AG04450 (cell line): ENCODE measurements at places on chromosomes 1 and 21. TPM values are rescaled to one million over a fixed set of nuclear protein-coding genes. Genes with fewer than 3 reads are reported as not detected.

DNA sequence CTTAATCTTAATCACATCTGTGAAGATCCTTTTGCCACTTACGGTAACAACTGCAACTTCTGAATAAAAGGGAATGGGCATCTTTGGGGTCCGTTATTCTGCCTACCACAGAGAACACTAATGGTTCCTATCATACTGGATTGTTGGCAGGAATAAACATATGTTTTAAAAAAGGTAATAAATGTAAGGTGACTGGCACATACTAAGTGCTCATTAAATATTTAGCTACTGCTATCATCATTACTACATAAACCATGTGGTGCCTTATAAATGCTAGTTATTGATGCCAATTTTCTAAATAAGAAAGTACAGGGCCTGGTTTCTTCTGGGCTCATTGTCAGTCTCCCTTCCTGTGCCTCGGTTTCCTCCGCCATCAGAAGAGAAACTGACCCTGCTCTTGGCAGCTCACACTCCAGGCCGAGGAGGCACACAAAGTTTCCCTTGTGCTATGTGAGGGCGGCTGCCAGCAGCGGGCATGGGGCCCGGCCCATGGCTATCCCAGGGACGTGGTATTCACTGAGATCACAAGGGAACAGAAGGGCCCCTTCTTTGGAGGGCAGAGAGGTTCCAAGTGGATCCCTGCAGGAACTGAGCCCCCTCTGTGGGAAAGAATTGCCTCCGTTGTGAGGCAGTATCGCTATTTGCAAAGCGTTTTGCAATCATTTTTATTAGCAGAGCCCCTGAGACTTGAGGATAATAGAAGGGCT is 26.2 kb downstream of the NAV1 start:
- no peak for DNase-seq

DNA sequence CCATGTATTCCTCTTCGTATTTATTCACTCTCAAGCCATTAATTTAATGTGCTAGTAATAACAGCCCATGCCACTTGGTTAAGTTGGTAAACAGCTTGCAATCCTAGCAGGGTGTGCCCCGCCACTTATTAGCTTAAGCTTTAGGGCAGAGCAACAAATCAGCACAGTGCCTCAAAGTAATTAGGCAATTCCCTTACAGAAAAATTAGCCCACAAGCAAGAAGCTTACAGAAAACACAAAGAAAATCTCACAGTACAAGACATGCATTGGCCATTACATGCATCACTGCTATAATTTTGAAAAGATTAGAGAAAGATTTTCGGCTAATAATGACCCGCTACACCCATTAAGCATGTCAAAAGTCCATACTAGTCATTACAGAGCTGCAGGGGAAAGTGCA is 47.6 kb downstream of the TGFB2 start:
- DNase-seq: no peak

ECM1 gene
- polyA plus RNA-seq: 122 and 163 TPM in 2 replicates

PDE9A gene
- polyA plus RNA-seq: 0.14 TPM in 1 of 2 replicates, not detected in the other

DNA sequence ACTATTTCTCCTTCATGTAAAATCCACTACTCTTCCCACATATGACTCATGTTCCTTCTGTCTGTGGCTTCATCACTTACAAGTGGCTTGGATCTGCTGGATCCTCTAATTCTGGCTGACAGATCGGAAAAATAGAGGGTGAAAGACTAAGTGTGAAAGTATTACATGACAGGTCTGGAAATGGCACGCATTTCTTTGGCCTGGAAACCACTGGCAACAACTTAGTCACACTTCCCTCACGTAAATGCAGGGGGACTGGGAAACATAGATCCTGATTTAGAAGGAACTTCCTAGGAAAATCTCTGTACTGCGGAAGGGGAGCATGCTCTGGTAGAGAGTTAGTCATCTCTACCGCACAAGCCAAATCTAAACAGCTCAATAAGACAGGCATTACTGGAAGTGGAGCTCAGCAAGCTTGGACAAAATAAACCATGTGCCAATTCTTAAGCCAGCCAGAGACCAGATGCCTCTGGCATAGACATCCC is 305.4 kb upstream of the PTBP2 start:
- peak; percentile 95 for DNase-seq

DNA sequence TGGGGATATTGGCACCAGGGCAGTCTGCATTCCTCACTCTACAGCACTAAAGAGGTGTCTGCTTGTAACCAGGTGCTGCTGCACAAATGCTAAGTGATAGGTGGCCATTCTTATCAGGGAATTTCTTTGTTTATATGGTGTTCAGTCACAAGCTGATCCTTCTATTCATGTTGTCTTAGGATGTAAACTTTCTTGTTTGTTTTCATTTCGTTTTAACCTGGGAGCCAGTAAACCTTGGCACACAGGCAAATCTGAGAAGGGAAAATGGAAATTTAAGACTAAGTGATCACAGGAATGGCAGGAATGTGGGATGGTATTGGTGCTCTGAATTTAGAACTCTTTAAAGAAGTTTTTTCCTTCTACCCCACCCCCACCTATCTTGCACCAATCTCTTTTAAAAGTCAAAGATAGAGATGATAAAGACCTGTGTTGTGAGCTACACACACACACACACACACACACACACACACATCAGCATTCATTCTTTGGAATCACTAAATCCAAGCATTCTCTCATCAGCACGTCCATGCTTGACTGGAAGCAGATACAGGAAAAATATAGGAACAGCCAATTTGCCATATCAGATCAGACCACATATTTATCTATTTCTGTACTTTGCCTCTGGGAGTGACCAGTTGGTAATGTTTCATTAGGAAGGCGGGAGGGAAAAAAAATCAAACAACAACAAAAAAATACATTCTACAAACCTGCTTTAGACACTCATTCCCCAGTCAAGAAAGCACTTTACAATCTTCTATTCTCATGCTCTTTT is 451.4 kb upstream of the ADGRL2 start:
- no peak for DNase-seq

GRCh38 chr21:25822981-25823380 is 88.2 kb downstream of the GABPA start:
- no peak for DNase-seq

GRCh38 chr1:200638073-200638472 is 17.5 kb upstream of the KIF14 start:
- no peak for DNase-seq

SPRR2F gene
- polyA plus RNA-seq: not detected in 2 replicates

DNA sequence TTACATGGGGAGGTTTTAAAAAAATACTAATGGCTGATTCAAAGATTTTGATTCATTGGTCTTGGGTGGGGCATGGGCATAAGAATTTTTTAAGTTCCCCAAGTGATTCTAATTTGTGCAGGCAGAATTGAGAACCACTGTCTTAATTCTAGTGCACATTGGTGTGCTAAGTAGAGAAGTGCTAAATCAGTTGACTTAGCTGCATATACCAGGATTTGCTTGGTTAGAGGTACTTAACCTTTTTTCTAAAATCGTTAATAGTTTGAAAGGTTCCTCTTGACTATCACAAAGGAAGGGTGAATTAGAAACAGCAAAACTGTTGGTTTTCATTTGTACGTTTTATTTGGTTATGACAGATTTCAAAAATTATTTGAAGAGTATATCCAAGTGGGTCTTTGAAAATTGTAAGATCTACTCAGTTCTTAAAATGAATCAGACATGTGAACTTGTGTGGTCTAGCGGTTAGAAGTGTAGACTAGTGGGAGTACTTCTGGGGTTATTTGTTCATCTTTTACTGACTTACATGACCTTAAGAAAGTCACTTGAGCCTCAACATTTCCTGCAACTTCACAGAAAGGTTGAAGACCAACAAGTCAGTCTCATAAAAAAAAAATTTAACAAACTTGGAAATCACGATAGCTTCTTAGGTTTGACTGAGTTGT is 66.7 kb downstream of the RPAP2 start:
- DNase-seq: no peak

CHIA gene
- not detected in 2 replicates for polyA plus RNA-seq

DNA sequence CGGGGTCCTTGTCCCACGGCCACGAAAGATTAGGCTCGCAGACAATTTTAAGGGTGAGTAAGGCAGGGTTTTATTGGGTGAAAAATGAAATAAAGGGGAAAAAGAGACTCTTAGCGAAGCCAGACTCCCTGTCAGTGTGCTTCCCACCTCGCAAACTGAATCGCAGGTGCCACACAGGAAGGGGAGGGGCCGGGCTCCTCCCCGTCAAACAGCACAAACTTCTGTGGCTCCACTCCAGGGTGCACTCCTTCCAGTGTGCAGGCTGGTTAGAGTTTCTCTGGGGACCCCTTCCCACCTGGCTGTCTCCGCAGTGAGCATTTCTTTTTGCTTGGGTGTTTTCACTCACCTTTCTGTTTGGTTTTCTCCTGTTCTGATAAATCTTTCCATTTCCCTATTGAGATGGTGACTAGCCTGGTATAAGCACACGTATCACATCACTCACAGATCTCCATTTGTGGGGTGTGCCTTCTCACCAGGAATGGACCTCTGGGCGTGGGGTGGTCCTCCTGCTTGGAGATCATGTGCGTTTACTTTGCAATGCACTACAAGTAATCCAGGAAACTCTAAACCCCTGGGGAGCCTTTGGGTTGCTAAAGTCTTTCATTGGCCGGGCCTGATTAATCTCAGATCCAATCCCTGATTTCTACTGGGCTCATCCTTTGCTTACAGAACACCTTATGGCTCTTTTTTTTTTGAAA is 37.6 kb upstream of the GALNT2 start:
- no peak for DNase-seq

- no peak for DNase-seq
Measured at GRCh38 chr1:4894566-4894965, 240.2 kb downstream of the AJAP1 start.

MYOG gene
- not detected in 2 replicates for polyA plus RNA-seq

ROR1 gene
- polyA plus RNA-seq: 7.1 and 7.3 TPM in 2 replicates

CYP4Z1 gene
- not detected in 2 replicates for polyA plus RNA-seq

CORT gene
- polyA plus RNA-seq: not detected in 2 replicates

NCMAP gene
- polyA plus RNA-seq: not detected in 2 replicates

SH2D1B gene
- polyA plus RNA-seq: not detected in 2 replicates

DNA sequence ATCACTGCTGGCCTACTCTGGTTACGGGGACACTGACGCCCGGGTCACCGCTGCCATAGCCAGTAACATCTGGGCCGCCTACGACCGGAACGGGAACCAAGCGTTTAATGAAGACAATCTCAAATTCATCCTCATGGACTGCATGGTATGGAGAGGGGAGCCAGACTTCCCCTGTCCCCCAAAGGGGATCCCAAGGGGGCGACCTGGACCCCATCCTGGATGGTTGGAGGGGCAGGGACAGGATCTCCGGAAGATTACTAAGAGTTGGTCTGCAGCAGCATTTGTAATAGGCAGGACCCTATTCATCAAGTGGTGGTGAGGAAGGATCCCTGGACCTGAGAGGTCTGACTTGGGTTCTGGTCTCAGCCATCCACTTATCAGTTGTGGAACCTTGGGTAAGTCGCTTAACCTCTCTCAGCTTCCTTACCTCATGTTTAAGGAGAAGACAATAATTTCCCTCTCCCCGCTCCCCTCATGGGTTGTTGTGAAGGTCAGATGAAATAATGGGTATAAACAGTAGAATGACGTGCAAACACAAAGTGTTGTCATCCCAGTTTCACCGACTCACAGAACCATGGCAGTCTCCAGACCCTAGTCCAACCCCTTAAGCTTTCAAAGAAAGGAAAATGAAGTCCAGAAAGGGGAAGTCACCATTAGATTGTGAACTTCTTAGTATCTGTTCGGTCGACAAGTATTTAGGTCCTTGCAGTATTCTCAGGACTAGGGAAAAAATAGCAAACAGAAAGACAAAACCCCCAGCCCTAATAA is 883 bp downstream of the LAMTOR2 start:
- DNase-seq: no peak

FMO3 gene
- 2.8 and 3.0 TPM in 2 replicates for polyA plus RNA-seq

FAM72D gene
- 0.68 and 1.3 TPM in 2 replicates for polyA plus RNA-seq

- no peak for DNase-seq
Measured at GRCh38 chr1:79302380-79302930, 295.9 kb upstream of the ADGRL4 start.

WNT3A gene
- not detected in 2 replicates for polyA plus RNA-seq

DNA sequence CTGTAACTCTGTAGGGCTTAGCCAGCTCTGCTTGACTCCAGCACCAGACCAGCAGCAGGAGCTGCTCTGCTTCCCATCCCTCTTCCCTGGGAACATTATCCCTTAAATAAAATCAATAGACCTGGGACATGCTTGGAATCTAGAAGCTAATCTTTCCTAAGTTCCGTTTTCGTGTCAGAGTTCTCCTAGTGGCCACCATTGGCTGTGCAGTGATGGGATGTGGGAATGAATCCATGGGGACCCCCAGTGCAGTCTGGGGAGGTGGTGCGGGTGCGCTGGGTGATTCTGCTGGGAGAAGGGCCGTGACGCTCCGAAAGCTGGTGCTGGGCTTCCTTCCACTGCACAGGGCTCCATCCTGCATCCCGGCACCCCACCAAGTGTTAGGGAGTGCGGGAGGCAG is 202.7 kb downstream of the CAMTA1 start:
- no peak for DNase-seq

DNA sequence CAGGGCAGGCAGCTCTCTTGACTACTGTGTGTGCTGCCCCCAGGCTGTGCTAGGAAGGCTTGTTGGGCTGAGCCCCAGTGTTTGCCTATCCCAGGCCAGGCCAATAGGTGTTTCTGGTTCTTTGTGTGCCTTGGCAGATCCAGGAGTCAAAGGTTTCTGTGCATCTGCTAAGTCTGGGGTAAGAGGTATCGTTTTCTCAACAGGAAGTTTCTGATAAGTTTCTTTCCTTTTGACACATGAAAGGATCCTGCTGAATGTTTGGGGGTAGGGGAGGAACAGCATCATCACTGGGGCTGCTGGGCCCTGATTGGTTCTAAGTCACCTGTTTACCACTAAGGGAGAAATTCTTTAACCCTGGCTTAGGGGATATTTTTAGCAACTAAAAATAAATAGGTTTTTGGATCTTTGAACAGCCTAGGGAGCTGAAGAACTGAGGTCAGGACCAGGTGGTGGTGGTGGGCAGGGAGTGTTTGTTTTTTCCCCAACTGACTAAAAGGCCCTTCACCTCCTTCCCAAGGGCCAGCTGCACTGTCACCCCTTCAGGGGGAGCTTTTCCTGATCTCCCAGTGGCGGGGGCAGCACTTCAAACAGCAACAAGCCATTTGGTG is 85.1 kb downstream of the KCNN3 start:
- DNase-seq: no peak

PGLYRP4 gene
- polyA plus RNA-seq: not detected in 2 replicates

GRCh38 chr1:6958407-6959030 is 173.3 kb downstream of the CAMTA1 start:
- no peak for DNase-seq

DNA sequence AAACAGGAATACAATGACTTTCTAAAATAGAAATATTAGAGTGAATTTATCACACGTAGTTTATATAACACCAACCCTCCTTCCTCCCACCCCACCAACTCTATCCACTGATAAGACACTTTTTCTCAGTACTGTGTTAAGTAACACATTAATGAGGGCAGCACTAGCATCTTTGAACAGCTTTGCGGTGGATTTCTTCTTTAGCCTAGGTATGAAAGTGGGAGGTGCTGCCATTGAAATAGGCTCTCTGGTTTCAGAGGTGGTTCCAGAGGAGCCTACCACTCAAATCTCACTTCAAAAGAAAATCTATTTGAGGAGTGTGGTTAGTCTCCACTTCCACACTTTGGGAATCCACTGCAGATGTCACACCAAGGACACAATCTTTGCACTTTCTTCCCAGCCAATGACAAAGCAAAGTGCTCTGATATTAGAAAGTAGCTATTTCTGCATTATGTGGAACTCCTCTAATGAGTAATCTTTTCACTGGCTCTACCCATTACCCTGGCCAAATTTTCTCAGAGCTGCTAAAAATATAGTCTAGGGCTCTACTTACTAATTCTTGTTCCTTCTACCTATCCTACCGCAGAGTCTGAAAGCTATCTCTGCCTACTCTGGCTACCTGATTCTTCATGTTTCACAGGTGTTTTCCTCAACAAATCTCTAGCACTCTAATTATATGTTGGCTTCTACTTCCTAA is 1667.8 kb downstream of the MRPL39 start:
- DNase-seq: no peak
